Right renal cortex interstitium (tissue), 3 donors: ENCODE measurements at places on chromosomes 6 and 20. TPM values are rescaled to one million over a fixed set of nuclear protein-coding genes. Genes with fewer than 3 reads are reported as not detected.

DNA sequence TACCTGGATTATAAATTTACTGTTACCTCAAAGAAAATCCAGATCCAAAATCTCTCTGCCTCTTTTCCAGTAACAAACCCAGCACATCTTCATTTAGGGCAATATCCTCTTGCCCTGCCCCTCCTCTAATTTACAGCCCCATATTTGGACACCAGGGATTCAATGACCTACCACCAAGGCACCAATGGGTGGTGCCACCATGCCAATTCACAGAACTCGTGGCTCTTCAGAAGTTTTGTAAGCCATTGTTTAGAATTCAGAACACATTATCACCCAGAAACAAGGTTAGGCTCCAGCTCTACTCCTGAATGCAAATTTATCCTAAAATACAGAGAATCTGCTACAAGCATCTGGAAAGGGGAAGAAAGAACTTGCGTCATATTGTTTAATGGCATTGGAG is 67.8 kb upstream of the SASH1 start:
- DNase-seq: no peak

GRCh38 chr6:112881027-112881426 is 533.9 kb downstream of the RFPL4B start:
- no peak for DNase-seq

MCHR2 gene
- not detected for polyA plus RNA-seq

DNA sequence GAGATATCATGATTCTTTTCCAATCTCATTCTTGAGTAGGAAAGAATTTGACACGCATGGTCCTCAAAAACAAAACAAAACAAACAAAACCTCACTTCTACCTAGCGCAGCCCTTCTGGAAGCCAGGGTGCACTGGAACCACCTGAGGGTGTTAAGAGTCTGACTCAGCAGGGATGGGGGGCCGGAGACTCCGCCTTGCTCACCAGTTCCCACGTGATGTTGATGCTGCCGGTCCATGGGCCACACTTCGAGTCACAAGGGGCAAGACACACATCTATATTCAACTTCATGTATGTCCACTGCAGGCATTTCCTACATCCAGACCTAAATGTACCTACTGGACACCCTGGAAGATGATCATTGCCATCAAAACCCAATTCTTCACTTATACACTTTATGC is 30.4 kb downstream of the BFSP1 start:
- DNase-seq: no peak

- no peak for DNase-seq
These were observed 5.9 kb upstream of the C6orf136 start for GRCh38 chr6:30641048-30641447.
